ENCODE measurements at places on chromosomes 2 and 18.

- no peak for DNase-seq
Measured at GRCh38 chr2:111698743-111699554, 185.0 kb downstream of the ANAPC1 start.

DNA sequence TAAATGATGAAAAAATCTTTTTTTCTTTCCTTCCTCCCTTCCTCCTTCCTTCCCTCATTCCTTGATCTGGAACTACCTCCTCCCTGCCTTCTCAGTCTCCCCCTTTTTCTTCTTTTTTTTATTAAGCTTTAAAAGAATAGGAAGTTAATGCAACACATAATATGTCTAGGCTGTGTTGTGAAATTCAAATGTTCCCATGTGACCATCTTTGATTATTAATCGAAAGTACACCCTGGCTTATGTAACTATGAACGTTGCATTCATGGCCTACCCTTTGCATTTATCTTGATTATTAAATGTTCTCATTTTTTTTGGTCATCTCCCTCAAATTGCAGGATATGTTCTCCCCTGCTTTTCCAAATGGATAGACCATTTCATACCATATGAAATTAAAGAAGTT, 376.0 kb downstream of the DSEL start:
- DNase-seq = no peak

GRCh38 chr2:231662028-231662810, 46.1 kb upstream of the PTMA start:
- DNase-seq = peak; percentile 90

DNA sequence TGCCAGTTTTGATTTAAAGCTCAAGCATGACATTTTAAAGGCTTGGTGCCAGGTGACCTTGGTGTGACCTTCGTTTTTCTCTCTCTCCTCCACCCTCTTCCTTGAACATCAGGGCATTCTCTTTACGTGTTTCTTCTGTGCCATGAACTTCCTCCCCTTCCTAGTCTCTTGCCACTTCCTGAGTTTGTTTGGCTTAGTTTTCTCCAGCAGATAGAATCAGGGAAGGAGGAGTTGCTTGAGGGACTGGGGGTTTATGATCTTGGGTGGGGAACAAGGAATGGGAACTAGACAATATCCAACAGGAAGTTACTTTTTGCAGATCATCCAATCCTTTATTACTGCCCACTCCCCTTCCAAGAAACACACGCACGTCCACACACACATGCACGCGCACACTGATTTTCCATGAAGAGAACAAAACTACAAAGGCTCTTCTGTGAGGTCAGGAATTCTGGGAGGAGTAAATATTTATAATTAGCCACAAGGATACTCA, 210.6 kb upstream of the EPAS1 start:
- no peak for DNase-seq

- DNase-seq = no peak
Measured at GRCh38 chr2:229901819-229902218, 20.0 kb downstream of the TRIP12 start.

DNA sequence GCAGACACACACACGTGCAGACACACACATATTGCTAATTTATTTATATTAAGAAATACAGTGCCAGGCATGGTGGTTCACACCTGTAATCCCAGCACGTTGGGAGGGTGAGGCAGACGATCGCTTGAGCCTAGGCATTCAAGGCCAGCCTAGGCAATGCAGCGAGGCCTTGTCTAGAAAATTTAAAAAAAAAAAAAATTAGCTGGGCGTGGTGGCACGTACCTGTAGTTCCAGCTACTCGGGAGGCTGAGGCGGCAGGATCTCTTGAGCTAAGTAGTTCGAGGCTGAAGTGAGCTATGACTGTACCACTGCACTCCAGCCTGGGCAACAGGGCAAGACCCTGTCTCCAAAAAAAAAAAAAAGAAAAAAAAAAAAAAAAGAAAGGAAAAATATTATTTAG, 28.8 kb downstream of the ANXA4 start:
- DNase-seq = no peak

DNA sequence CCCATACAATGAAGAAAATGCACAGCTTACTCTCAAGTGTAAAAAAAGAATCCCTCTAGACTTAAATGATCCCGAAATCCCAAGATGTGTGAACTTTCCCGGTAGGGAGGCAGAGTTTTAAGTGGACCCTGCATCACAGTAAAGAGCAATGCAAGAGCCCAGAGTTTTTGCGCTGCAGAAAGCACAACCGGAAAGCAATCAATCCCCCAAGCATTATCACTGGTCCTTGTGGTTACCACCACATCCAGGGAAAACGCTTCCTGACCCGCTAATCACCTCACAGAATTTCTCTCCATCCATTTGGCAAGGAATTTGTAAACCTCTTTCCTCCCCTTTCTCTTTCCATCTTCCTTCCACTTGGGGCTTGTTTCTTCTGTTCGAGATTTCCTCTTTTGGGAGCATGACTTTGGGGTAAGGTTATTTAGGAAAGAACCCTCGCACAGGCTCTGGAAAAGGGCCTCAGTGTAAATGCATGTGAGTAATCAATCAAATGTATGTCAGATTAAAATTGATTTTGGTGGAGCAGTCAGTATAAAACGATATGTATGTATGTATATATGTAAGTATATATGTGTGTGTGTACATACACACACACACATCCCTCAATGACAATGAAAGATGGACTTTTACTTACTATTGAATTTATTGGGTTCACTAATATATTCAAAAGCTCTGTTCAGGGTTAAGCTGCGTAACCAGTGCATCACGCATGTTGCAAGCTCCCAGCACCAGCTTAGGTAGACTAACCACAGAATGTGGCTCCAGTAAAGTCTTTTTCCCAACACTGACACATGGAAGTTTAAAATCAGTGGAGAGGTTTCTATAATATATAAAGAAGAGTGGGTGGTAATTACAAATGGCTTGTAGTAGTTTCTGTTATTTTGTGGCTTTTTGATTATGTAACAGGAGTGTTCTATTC, 1.6 kb downstream of the PLCL1 start:
- DNase-seq = no peak

DNA sequence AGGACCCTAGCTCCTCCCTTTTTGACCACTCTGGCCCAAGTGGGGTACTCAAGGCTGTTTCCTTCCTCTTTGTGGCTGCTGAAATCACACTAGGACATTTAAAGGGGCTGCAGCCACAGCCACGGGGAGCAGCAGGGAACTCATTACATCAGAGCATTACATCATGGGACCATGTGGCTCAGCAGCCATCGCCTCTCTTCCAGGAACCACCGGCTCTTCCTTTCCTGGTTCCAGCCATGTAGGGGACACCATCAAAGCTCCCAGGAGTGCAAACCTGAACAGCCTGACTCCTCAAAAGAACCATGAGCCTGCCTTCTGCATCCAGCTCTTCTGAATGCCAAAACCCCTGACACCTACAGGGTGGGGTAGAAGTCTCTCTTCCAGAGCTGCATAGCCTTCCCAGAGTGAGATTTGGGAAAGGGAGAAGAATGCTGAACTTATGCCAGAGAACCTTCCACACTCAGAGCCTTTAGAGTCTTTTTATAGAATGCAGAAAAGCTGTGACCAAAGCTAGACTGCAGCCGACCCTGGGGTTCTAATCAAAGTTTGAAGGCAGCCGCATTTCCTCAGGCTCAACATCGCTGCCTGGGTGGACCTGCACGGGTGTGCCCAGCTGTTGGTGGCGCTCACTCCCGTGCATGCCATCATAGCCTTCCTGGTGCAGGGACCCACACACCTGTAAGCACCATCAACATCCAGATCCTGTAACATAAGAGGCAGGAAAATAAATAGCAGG, 121.7 kb downstream of the KLHL29 start:
- DNase-seq = no peak

GRCh38 chr2:197633109-197633657, 42.2 kb downstream of the RFTN2 start:
- DNase-seq = no peak

Data from C1 segment of cervical spinal cord (tissue), 14 donors.